ENCODE measurements at places on chromosomes 2 and 18. TPM values are rescaled to one million over a fixed set of nuclear protein-coding genes. Genes with fewer than 3 reads are reported as not detected.
A peak's percentile ranks its signal among the peaks of the same experiment; 100 is the strongest.

GRCh38 chr18:49814147-49814499, 790 bp upstream of the ACAA2 start:
- peak; percentile 73 for DNase-seq

DNA sequence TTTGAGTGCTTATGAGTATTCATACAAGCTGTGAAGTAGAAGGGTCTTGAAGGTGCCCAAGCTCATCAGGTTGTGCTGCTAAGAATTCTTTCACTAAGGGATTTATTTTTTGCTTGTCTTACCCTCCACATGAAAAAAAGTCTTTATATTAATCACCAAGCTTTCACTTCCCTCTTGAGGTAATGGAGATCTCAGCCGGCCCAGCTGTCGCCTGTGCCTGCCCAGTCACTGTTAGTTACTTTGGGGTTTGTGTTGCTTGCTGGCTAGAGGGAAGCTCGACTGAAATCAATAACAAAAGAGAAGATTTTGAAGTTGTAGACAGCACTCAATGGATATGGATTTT, 21.9 kb downstream of the MC2R start:
- no peak for DNase-seq

- no peak for DNase-seq
These were observed 129.7 kb upstream of the MGAT5 start for GRCh38 chr2:134124047-134124753.

DNA sequence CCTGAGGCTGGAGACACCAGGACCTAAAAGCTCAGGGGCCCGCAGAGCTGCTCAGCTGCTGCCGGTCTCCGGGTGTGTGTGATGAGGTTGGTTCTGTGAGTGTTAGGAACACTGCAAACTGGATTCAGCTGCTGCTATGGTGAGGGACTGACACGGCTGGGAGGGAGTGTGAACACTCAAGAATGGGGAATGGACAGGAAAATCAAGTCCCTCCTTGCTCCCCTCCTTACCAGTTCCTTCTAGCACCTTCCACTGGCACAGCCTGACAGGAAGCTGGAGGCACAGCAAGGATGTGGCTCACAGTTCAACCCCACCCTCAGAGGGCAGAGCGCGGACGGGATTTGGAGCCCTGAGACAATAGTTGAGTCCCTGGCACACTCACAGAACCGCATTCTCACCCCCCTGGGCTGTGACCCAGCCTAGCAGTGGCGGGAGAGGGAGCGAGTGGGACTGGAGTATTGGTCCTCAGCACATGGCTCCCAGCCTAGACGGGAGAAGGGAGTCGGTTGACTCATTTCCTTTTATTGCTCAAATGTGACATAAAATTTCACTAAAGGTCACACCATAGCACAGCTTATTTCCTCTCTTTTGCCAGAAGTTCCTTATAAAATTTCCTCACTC, 42.5 kb downstream of the LRRC30 start:
- peak; percentile 64 for DNase-seq

DNA sequence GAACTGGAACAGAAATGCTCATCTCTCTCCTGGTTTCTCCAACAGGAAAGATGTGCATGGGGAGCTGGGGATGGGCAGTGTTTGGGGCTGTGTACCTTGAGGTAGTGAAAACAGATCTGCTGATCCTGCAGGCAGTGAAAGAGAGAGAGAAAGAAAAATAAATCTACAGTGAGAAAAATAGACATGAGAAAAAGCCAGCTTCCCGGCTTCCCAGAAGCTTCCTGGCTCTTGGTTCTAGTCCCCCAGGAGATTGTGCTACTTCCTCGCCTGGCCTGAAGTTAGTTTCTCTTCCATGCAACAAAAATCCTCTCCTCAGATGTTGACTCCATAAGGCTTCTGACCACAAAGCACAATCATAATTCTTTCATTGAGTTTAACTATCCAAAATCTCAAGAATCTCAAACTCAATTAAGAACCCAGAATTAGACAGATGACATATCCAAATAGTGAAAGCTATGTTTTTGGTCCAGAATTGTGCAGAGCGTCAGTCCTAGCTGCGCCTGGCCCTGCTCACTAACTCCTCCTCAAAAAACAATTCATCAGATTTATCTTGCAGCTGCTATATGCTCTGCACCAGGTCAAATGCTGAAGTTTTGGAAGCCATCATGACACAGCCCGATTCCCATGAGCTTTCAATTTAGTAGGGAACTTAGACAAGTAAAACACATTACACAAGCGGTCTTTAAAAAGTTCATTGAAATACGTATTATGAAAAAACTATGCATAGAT, 20.1 kb upstream of the NAB1 start:
- no peak for DNase-seq

DNA sequence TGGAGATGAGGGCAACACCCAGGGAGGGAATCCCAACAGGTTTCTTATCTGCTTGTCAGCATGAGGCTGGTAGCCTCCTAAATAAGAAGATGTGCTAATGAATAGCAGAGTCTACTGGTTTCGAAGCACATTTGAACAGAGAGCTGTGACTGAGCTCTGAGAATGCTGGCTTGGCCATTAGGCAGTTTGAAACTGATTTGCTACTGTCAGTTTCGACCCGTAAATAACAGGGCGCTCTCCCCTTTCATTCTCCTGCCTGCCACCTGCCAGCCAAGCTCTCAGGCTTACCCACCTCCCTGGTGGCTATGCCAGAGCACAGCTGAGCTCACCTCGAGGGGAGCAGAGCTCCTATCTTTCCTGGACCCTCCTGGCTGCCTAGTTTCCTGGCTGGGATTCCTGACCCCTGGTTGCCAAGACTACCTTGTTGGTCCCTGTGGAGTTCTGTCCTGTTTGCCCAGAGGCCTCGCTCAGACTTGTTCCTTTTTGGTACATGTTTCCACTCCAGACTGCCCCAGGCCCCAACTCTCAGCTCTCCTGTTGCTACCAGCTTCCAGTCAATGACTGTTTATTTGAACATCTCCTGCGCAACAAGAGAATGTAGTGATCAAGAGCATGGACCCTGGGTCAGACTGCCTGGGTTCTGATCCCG, 102.3 kb upstream of the ALPP start:
- DNase-seq: no peak

- DNase-seq: no peak
These were observed 301.1 kb downstream of the MYCN start for GRCh38 chr2:16241166-16242160.

HAAO gene
- total RNA-seq: 23.0 TPM

DNA sequence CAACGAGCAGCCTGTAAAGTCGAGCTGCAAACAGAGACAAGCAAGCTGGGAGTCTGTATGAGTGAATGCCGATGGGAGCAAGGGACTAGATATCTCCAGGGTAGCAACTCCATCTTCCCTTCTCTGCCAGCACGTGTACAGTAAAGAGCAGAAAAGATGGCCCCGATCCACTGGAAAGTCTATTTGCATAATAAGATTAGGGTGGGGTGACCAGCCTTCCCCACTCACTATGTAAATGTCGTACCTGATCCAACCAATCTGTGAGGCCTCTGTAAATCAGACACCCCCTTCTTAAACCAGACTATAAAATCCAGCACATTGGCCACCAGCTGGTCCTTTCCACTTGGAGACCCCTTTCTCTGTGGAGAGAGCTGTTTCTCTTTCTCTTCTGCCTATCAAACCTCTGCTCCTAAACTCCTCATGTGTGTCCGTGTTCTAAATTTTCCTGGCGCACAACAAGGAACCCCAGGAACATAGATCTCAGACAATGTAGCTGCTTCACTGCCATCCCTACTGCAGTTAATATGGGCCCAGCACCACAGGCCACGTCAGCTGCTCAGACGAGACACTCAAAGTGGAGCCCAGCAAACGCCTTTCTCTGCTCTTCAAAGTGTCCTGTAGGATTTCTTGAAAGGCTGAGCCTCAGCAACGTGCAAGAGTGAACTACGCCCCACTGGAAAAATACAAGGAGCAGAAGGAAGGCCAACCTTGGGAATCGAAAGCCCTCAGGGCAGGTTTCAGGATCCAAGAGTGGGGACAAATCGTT, 26.1 kb downstream of the DIPK1C start:
- DNase-seq: no peak
